ENCODE measurements at places on chromosomes 13 and 19.
A peak's percentile ranks its signal among the peaks of the same experiment; 100 is the strongest.

GRCh38 chr13:110521946-110522345 is 39.6 kb downstream of the RAB20 start:
- DNase-seq: no peak

DNA sequence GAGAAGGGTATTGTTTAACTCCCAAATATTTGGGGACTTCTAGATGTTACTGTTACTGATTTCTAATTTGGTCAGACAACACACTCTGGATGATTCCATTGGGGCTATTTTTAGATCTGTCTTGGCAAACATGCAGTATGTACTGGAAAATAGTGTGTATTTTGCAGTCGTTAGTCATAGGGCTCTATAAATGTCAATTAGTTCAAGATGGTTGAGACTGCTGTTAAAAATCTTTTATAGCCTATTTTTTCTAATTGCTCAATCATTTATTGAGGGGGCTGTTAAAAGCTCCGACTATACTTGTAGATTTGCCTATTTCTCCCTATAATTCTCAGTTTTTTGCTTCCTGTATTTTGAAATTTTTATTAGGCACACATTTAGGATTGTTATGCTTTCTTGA is 31.4 kb downstream of the PPP5C start:
- DNase-seq: no peak

GRCh38 chr19:8504919-8505318 is 2.5 kb upstream of the PRAM1 start:
- DNase-seq: no peak

DNA sequence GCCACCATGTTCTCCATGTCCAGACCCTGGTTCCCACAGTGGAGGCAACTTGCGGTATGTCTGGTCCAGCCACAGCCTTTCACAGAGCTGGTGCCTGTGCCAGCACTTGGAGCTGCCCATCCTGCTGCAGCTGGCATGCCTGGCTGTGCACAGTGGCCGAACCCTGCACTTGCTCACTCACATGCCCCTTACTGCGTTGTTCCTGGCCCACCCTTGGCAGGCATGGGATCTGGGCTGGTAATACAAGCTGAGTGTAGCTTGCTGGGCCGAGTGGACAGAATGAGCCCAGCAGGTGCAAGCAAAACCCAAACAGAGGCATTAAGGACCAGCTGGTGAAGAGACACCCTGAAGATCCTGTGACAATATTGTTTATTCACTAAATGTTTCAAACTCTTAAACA is 583.9 kb upstream of the SLITRK6 start:
- no peak for DNase-seq

- no peak for DNase-seq
These were observed 15.9 kb downstream of the ZNF573 start for GRCh38 chr19:37763488-37763887.

DNA sequence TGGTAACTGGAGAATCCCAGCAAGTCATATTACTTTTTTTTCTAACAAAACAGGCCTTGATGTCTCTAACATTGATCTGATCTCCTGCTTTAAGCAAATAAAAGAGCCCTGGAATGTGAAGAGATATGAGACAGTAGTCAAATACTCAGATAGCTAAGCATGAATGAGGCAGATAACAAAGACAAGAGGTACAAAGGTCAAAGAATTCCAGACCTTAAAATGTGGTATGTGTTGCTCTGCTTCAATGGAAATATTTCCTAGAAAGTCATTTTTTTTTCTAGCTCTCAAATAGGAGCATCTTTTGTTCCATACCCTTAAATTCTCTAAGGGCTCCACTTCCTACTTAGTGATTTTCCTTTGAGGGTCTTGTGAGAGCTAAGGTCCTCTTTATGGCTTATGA is 54.6 kb downstream of the ZNF254 start:
- no peak for DNase-seq

DNA sequence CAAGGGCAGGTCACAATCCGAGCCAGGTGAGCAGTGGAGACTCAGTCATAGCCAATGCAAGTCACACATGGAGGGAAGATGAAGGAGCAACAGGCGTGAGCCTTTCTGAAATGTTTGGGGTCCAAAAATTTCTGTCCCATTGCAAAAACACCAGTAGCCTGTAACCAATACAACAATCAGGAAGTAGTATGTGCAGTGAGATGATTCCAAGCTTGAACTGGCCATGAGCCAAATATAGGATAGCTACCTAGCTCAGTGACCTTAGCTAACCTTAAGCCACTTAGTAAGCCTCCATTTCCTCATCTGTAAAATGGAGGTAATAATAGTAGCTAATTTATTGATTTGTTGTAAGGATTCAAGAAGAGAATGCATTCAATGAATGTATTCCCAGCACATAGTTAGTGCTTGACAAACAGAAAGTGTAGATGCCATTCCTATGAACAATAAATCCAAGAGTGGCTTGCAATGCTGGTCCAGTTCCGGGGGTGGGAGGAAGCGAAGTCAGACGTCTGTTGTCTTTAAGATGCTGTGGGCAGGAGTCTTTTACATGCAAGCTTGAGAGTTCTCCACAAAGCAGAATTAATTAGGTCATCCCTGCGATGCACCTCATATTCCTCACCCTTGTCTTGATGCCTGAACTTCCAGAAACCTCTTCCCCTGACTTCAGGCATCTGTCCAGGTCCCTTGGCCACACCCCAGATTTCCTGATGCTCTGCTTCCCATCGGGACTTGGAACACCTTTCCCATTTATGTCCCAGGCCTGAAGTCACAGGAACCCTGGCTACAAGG is 195.7 kb upstream of the UBL3 start:
- no peak for DNase-seq

- no peak for DNase-seq
These were observed 4.2 kb downstream of the KLK12 start for GRCh38 chr19:51030631-51031030.

DNA sequence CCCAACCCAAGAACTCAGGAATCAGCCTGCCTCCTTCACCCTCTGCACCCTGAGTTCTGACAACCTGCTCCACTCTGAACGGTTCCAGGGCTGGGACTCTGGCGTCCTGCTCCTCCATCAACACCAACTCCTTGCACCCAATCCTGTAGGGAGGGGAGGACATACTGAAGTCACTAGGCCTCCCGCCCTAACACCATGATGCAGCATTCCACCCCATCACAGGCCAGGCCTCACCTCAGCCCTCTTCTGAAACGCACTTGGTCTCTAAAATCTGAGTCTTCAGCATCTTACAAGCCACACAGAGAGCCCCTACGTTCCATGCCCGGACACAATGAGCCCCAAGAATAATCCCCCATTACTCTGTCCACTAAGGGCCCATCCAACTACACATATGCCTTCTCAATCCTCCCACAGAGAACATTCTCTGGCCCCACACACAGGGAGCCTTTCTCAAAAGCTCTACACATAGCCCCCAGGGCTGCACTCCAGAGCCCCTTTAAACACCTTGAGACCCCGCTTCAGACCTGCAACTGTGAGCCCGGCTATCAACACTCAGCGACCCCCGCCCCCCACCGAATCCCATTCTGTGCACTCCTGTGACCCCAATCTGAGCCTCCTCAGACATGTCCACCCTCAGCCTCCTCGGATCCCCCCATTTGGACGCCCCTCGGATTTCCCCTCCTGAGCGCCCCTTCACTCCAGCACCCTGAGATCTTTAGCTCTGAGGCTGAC is 567 bp downstream of the ALKBH6 start:
- DNase-seq: no peak

DNA sequence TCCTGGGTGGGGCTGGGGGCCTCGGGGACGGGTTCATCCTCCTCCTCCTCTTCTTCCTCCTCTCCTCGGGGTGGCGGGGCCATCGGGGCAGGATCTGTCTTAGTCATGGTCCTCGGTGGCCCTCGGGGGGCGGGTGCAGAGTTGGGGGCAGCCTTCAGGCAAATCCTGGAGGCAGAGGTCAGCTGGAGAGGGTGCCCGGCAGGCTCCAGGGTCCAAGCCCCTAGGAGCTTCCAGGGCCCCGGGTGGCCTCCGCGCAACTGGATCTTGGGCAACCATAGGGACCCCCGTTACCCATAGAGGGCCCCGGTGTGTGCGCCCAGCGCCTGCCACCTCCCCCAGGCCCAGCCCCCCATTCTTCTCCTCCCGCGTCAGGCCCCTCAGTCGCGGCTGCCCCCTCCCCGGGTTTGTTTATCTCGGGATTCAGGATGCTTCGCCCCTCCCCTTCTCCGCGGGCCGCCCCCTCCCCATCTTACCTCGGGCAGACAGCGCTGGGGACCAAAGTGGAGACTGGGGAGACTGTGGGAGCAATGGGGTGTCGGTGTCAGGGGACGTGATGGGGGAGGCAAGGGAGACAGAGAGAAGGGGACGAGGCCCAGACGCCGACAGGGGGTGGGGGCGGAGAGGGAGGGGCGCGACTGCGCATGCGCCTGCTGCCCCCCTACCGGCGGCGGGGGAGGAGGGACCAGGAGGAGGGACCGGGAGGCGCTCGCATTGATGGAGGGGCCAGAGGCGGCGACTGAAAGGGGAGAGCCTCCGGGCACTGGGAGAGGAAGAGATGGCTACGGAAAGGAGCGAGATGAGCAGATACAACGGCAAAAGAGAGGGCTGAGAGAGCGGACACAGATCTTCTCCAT is at the start of gene CLIP3:
TSS of gene CLIP3 (minus strand) at position 623 of the 854 bp plus-strand sequence. CDS start at position 107, 516 bp downstream.
- peak; percentile 30 for DNase-seq

DNA sequence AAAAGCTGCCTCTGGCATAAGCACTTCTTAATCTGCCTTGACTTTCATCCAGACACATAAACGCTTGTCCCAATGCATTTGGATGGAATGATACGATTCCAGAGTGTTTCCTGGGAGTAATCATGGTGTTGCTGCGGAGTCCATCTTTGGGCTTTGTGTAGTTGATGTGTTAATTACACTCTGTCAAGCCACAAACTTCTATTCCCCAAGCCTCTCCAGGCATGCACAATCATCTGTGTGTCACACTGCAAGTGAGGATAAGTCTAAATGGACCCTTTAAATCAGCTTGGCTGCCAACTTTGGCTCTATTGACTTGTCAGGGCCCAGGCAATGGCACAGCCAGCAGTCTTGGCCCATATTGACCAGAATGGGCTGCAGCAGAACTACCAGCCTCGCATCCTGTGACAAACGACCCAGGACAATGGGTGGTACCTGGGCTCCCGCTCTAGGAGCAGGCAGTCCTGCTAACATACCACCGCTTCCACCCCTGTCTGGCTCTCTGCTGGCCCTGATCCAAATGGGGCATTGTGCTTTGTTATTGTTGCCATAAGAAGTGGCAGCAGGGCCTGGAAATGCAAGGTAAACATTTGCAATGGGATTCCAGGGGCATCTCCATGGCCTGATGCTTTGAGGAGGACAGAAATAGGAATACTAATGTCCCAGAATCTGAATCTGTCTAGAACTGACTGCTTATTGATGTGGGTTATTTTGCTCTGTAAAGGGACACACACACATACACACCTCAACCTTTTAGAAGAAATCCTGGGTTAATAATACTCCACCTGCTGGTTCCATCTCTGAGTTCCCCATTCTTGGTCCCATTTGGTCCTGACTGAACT is 127.2 kb downstream of the DNAJC15 start:
- no peak for DNase-seq

- no peak for DNase-seq
These were observed 1.2 kb downstream of the HAUS8 start for GRCh38 chr19:17073869-17074633.

DNA sequence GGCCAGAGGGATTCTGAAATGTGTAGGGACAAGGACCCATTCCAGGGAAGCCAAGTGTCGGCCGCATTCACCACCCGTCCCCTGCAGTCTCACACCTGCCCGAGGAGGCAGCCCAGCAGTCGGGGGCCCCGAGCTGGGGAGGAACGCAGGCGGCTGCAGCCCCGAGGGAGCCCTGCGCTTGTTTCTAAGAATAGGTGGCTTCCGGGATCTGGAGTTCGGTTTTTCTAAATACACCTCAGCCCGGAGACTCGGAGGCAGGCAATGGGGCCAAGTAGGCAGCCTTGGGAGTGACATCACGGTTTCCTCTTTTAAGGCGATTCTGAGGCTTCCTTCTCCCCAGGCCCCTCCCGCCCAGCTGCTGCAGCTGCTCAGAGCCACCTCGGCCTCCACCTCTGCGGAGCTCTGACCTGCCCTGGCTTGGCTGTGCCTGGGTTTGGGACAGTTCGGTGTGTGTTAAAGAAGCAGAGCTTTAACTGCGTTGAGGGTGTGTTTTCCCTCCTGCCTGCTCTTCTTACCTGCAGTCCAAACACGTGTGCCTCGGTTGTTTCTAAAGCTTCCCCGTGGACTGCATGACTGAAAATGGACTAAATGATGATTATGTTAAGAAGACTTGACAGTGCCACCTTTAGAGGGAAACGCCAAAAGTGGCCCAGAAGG is 80.5 kb downstream of the COL4A2 start:
- DNase-seq: no peak

- DNase-seq: no peak
These were observed 4.9 kb downstream of the REX1BD start for GRCh38 chr19:18593367-18594095.

DNA sequence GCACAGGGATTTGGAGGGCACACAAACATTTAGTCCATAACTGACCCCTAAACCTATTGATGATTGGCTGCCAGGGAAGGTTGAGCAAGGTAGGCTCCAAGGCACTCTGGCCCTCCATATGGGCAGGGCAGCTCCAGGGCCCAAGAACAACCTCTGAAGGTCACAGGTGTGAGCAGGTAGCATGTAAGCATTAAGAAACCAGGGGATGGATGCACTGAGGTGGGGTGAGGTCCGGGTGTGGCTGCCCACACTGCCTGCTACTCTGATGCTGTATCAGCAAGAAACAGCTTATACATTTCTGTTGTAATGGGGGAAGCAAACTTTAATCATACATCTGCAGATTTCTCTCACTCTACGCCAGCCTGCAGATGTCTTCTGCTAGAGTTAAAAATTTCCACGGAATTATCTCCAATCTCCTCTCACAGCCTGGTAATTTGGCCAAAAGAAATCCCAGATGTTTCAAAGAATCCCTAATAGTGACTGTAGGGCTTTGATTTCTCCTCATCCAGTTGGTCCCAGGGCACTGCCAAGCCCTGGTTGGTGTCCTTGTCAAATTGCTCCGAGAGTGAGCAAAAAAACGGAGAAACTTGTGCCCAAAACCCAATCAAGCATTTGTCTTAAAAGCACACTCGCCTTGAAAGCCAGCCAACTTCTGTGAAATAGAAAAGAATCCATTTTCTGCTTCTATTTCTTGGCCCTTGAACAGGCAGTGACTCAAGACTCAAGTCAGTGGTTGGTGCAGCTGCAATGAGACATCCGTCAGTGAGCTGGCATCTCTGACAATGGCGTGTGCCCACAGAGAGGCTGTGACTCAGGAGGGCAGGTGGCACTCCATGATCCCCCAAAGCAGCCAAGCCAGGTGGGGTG is 72.5 kb upstream of the MRI1 start:
- DNase-seq: no peak

DNA sequence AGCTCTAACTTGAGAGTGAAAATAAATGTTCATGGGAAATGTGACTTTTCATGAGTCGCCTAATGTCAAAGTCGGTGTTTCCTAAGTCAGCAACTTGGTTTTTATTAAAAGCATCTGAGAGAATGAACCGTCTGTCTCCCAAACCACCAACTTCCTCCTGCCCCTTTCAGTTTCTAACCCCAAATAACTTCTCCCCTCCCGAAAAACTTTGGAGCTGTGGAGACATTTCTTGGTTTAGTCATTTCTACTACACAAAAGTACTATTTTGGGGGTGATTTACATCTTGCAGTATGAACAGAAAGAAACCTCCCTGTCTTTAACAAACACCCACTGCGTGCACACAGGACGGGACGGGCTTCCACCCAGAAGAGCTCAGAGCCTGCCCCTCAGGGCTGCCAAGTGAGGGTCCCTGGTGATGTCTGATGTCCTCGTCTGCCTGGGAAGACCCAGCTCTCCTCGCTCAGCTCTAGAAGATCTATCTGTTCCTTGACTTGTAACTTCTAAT is 65.0 kb downstream of the RASA3 start:
- DNase-seq: no peak

GRCh38 chr13:35475960-35476943 is at the start of gene MAB21L1:
Gene MAB21L1 (minus strand): TSS chr13:35476689. CDS start chr13:35476138, 551 bp downstream.
- DNase-seq: no peak

All from activated T-helper 2 cell treated with anti-CD3 and anti-CD28 coated beads, Interferon-gamma antibody, Interleukin-2, Interleukin-4, amounts not matched to agents 10 μg/mL and 5 μg/mL and 100 μg/mL, durations not matched to agents 14 hours and 24 hours and 36 hours (primary cell).